ENCODE measurements at places on chromosomes 13 and 19.

- no peak for DNase-seq
Measured at GRCh38 chr19:17526922-17527321, 15.5 kb downstream of the PGLS start.

DNA sequence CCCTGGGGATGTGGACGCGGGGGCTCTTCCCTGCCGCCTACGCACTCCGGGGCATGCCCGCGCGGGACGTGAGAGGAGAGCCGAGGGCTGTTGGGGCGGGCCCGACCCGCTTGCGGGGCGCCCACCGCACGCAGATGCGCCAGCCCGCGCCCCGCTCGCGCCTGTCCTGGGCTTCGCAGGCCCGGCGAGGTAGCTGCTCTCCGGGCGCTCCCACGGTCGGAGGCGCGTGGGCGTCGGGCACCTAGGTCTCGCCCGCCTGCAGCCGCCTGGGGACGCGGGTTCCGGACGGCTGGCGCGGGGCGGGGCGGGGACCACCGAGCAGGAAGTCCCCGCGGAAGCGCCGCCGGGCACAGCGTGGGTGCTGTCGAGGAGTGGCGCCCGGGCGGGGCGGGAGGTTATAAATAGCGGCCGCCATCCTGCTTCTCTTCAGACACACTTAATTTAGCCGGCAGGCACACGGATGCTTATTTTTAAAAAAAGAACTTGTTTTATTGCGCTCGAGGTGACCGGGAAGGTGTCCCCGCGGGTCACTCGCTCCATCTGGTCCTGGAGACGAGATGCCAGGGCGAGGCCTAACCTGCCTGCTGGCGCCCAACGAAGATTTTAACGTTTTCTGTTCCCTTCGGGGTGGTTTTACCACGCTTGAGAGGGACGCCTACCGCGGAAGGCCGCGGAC, 561 bp upstream of the GJA3 start:
- DNase-seq: peak; percentile 34

GRCh38 chr13:48138270-48138669, 43.4 kb upstream of the MED4 start:
- no peak for DNase-seq

DNA sequence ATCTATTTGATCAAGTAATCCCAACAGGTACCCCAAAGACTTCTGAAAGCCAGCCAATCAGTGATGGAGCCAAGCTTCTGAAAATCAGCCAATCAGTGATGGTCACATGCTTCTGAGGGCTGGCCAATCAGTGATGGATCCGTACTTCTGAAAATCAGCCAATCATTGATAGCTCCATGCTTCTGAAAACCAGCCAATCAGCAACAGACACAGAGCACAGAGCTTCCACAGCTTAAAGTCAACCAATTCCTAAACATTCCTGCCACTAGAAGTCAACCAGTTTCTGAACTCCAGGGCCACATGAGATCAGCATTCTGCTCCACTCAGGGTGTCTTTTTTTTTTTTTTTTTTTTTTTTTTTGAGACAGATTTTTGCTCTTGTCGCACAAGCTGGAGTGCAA, 8.2 kb upstream of the HSD17B14 start:
- DNase-seq: no peak

GRCh38 chr19:42191855-42192254, 25.6 kb downstream of the DEDD2 start:
- peak; percentile 20 for DNase-seq

DNA sequence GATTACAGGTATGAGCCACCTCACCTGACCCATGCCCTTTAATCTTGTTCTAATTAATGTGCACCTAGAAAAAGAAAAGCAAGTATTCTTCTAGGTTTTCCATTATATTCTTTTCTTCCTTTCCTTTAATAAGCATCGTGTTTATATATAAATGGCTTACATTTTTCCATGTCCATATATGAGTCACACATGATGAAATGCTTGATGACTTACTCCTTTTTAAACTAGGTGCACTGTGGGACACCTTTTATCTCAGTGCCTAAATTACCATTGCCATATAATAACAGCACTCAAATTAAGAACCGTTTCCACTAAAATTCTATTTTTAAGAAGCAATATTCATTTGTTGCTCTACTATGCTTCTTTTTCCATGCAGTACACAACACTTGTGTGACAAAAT, 363.3 kb downstream of the LIG4 start:
- no peak for DNase-seq

DNA sequence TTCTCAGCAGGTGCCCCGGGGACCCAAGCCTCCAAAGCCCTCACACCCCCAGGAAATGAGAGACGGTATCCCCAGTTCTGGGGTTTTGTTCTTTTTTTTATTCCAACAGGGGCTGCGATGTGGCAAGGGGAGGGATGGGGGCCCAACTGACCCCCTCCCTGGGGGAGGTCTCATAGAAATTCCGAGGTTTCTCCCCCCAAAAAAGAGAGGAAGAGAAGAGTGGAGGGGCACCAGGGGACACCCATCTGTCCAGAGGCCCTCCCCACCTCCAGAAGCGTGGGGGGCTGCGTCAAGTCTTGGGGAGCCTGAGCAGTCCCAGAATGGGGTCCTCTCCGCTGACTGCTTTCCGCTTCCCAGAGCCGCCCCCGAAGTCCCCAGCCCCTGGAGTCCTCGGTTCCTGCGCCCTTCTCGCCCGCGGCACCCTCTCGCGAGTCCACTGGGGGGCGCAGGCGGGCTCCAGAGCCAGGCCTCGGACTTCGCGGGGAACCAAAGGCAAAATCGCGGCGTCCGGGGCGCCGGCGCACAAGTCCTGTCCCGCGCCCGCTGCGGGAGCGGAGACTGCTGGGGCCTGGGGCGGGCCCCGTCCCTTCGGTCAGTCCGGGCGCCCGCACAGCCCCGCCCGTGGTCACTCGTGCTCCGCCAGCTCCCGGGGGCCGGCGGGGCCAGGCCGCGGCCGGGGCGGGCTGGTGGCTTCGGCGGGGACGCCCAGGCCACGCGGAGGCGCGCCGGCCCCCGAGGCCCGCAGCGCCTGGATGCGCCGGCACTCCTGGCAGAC, 4.4 kb upstream of the ATP1A3 start:
- DNase-seq: peak; percentile 34

DNA sequence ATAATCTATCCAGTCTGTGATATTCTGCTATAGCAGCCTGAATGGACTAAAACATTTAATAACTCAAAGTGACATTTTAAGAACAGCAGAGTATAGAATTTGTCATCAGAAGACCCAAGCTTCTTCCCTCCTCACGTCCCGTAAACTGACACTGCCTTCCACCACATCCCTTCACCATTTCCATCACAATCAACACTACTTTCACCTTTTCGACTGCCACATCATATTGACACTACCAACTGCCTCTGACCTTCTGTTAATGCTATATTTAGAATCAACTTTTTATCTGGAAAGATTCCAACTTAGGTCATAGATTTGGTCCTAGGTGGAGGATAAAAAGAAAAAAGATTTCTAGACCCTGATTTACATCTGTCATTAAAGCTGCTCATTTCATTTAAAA, 39.6 kb downstream of the STOML3 start:
- no peak for DNase-seq

DNA sequence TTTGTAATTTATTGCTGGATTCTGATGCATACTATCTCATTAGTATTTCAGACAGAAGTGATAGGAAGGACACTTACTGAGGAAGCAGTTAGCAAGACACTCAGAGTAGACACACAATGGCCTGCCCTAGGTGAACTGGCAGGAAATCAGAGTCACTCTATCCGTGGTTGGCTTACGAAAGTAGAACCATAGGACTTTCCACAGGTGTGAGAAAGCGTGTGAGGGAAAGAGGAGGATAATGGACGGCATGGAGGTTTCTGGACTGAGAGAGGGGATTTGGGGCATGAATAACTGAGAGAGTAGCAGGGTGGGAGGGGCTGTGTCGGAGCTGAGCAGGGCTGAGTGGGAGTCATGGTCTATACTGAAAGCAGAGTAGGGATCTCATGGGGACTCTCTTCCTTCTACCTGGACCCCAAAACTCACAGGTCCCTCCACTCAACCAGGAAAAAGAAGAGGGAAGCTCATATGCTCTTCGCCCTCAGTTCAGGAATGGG, 18.7 kb upstream of the EID2 start:
- peak; percentile 26 for DNase-seq

- no peak for DNase-seq
Measured at GRCh38 chr13:36310417-36311108, 12.9 kb upstream of the CCDC169 start.

DNA sequence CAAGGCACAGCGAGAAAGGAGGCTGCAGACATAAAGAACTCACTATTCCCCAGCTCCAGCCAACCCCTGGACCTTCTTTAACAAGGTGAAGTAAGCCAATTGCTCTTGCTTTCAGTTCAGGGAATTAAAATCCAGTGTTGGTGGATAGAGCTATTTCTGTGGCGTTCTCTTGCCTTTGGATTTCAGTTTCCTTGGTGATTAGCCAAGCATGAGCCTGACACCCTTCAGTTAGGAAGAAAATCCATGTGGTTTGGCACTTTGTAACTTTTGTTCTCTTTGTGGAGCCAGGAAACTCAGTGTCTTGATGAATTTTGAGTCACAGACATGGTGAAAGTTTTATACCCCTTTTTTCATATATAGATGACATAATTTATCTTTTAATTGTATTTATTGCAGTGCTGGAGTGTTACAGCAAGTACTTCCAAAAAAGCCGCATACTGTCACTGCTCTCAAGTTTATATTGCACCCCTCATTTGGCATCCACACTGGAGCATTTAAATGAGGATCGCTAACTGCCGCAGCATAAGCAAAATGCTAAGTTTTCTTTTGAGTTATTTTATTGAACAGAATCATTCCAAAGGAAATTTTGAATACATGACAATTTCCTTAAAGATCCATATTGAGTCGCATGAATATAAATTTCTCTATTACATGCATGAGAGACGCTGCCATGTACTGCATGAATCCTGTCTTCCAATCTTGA, 406.8 kb downstream of the MYO16 start:
- no peak for DNase-seq

- DNase-seq: no peak
Measured at GRCh38 chr13:80499536-80500290, 158.8 kb upstream of the SPRY2 start.

GRCh38 chr13:29421118-29421517, 174.4 kb downstream of the SLC7A1 start:
- DNase-seq: no peak

- peak; percentile 84 for DNase-seq
Measured at GRCh38 chr13:46751811-46752635, 44.9 kb downstream of the ESD start.

- no peak for DNase-seq
Measured at GRCh38 chr13:59479629-59480028, 684.1 kb downstream of the DIAPH3 start.

DNA sequence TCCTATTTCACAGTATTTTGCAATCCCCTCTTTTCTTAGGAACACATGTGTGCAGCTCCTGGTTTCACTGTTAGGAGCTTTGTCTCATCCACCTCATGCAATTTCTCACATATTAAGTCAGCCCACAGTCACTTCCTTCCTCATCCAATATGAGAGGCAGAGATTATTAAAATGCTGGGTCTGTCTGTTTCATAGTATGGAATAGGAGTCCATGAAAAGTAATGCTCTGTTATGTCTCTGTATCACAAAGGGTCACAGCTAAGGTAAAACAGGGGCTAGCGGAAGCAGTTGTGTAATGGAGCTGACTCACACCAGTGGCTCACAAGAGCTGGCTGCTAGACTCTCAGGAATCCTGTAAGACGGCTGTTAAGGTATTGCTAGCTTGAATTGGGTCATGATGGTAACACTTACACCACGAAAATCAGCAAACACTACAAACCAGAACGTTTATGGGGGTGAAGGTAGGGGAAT, 216.5 kb downstream of the EFNB2 start:
- DNase-seq: no peak

DNA sequence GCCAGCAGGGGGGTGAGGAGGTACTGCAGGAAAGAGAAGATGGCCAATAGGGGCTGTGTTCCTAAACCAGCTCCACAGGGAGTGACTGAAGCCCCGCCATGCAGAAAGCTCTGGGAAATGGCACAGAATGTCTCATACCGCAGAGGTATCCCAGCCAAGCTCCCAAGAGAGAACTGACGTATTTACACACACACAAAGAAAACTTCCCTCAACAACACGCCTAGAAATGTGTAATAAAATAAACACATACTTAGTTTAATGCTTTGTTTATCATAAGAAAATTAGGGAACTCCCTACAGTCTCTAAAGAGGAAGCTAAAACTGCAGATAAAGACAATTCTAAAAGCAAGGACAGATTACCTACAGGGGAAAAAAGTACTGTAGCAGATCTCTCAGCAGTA, 40.0 kb downstream of the ESD start:
- no peak for DNase-seq

GRCh38 chr19:29988351-29988750, 46.3 kb downstream of the URI1 start:
- no peak for DNase-seq

- DNase-seq: no peak
Measured at GRCh38 chr13:65633806-65634205, 1596.3 kb downstream of the PCDH9 start.

GRCh38 chr13:98370806-98371515, 193.9 kb upstream of the RNF113B start:
- no peak for DNase-seq

GRCh38 chr13:67642657-67643056, 412.5 kb upstream of the PCDH9 start:
- DNase-seq: no peak

- DNase-seq: no peak
Measured at GRCh38 chr13:21823949-21824348, 153.1 kb downstream of the FGF9 start.

DNA sequence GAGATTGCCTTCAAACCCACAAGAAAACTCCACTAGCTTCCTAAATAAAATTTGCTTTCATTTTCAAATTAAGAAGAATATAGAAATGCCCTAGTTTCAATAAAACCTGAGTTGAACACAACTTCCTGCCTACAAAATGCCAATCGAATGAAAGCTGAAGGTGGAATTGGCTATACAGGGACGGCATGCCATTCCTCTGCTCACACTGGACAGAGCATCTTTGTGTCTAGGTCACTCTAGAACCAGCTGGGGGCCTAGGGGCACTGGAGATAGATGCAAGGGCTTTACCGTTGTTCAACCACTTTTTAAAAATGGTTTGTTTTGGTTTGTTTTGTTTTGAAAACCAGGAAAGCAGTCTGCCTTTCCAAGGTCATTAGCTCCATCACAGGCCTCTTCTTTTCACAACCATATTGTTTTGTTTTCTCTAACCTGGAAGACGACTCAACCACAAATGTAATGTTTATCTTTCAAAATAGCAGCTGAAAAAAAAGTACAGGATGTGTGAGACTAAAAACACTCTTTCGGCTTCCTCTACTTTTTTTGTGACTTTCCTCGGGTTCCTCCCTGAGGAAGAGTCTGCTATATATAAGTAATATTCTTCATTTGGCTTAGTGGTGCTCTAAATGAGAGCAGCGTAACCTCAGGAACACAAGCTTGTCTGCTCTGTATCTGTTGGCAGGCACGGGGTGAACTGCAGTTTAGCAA, 11.9 kb upstream of the ITM2B start:
- DNase-seq: no peak

GRCh38 chr13:45926741-45927140, 75.2 kb upstream of the SIAH3 start:
- no peak for DNase-seq

DNA sequence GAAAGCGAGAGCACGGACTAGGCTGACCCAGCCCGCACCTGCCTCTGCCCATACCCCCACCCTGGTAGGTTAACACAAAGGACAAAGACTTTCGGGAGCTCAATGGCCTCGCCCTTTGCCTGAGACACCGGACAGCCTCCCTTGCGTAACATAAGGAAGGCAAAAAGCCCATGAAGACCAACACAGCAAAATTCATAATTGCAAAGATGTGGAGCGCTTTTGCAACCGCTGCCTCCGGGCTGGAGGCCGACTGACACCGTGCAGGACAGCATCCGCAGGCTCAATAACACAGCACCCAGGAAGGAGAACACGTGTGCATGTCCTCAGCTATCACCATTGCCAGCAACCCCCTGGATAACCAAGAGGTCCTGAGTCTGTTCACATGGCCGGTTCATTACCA, 15.4 kb downstream of the LILRA1 start:
- no peak for DNase-seq

- DNase-seq: no peak
Measured at GRCh38 chr13:56515441-56515840, 625.3 kb upstream of the PRR20A start.

All from activated CD4-positive, alpha-beta T cell treated with anti-CD3 and anti-CD28 coated beads, Interleukin-2, Interleukin-4, amounts not matched to agents 100 ng/mL and 50 ng/mL, durations not matched to agents 16 hours and 8 hours (primary cell).